Fibroblast of skin of right quadriceps (primary cell): ENCODE measurements at places on chromosomes 12 and 14.

GRCh38 chr12:81187686-81188085 is 109.8 kb downstream of the ACSS3 start:
- no peak for DNase-seq

DNA sequence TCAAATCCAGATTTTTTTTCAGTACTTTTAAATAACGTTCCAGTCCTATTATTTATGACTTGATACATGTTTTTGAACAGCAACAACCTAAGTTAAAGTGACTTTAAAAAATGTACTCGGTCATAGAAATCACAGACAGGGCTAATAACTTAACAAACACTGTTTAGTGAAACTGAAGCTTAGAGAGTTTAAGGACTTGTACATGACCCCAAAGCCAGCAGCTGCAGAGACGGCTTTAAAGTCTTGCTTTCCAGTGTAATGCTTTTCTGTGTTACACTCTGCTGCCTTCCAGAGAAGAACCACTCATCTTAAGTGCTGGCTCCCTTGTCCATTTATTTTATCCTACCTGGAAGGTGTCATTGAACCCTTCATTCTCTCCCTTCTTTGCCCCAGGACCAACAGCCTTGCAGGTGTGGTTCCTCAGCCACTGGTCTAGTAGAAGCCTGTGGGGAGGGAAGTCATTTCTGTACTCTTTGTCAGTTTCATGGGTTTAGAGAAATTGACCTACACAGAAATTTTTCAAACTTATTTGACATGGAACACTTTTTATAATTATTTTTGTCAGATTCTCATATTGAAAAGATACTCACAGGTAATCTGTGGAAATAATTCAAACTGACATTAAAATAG is 60.9 kb downstream of the NAV3 start:
- DNase-seq, result no peak

DNA sequence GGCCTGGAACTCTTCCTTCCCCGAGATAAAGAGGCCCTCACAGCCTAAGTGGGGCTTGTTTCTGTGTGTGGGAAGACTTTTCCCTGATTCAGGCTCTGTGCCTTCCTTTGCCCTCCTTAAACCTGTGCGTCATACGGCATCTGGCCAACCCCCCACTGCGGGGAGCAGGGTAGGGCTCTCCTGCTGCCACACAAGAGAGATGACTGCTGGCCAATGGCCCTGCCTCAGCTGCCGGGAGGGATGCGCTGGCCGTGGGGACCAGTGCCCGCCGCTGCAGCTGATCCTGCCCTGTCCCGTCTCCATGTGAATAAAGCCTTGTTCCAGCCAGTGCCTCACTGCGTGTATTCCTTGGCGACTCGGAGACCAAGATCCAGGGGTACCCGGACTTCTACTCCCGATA is 42.5 kb upstream of the BEGAIN start:
- DNase-seq, result no peak

DNA sequence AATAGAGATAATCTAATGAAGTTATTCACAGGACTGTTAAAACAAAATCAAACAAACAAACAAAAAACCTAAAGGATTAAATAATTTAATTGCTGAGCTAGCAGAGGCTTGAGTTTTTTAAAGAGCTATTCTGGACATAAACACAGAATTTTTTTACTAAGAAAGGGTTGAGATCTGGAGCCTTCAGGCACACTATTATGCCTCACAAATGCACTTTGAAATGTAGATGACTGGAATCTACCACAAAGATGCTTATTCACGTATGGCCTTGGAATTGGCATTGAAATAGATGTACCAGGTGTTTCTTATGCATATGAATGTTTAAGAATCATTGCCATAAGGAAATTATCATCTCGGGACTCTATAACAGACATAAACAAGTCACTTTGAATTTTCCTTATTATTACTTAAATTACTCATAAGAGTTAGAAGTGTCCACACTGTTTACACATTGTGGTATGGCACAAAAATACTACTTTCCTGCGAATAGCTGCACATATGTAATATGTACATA is 21.6 kb downstream of the PUS7L start:
- peak; percentile 7 for DNase-seq

GRCh38 chr12:120855823-120856588 is 48.2 kb downstream of the SPPL3 start:
- DNase-seq, result no peak

GRCh38 chr14:55071870-55072640 is 20.6 kb downstream of the MAPK1IP1L start:
- DNase-seq, result peak; percentile 85

GRCh38 chr12:12323591-12323990 is 26.5 kb downstream of the MANSC1 start:
- DNase-seq, result peak; percentile 88

DNA sequence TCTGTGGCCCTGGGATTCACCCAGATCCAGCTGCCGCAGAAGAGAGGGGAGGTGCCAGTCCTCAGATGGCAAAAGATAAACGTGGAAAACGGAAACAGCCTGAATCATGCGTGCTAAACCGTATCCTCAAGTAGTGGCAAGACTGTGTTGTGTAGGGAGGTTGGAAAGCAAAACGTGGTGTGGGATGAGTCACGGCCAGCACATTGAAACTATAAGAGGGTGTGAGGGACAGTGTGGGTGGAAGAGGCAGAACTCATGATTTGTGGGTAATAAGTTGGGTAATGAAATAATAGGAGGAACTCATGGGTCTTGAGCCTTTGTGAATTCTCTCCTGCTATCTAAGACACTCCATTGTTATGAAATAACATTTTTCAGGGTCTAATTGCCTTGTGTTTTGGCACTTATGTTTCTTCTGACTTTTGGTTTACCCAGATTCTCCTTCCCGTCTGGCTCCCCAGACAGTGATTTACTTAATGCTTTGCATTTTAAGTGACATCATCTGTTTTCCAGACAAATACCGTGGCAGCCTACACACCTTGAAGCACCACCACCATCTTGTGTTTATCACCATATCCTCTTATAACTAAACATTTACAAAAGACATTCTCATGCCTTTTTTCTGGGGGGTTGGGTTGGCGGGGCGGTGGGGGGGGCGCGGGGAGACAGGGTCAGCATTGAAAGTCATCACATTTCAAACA is 62.3 kb upstream of the PTCSC3 start:
- peak; percentile 7 for DNase-seq

- peak; percentile 57 for DNase-seq
Measured at GRCh38 chr12:64610079-64610659, at the start of gene RASSF3. TSS of gene RASSF3 (plus strand) at chr12:64610495. CDS start at chr12:64610633, 138 bp downstream.

DNA sequence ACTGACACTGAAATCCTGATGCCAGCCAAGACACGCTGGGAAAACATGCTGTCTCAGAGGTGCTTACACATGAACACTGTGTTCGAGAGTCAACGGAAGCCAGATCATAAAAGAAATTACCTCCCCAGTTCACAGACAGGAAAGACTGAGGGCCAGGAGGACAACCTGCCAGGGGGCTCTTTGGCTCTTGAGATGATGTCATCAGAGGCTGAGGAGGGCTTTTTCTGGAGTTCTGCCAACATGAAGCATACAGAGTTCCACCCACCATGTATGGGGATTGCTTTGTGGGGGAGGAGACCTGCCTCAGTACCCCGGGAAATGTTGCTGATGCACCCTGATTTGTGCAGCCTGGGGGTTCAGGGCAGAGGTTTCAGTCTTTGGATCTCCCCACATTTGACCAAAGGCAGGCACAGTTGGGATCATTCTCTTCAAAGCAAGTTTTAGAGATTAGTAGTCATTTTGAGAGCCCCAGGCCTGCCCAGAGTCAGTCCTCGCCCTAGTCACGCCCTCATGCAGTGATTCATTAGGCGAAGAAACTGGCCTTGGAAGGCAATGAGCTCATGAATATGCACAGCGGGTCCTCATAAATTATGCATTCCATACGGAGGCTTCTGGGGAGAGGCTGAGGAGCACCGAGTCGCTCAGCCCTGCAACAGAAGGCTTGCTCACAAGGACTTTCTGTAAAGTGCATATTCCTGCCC is 34.9 kb upstream of the EML1 start:
- peak; percentile 97 for DNase-seq

- peak; percentile 5 for DNase-seq
Measured at GRCh38 chr14:56580221-56580711, 668 bp downstream of the TMEM260 start.

DNA sequence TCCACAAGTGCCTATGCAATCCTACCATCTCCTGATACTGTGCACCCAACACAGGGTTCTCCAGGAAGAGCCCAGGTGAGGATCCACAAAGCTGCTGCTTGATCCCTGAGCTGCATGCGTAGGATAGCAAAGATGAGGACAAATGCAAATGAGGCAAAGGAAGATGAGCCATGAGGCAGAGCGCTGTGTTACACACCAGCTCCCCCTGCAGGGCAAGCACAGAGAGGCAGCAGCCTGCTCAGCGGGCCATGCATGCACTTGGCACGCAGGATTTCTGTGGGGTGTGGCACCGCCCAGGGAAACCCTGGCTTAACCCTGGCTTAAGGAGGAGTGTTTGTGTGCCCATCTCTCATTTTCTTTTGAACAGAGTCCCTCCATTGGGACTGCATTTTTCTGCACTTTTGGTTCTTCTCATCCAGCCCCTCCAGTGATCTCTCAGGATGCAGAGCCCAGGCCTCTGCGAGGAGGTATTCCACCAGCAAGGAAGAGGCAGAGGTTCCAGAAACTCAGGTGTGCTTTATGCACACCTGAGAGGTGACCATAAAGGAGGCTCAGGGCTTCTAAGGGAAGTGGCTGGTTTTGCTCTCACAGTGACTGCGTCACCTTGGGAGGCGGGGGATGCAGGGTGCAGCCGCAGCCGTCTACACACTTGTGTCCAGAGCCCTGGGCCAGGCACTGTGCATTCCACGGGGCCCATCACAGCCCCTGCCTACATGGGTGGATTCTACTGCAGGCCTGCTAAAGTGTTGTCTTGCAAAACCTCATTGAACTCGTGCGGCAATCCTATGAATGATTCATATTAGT is 973.3 kb upstream of the TMEM132C start:
- peak; percentile 65 for DNase-seq

- peak; percentile 37 for DNase-seq
Measured at GRCh38 chr14:22200977-22201605, 387.9 kb downstream of the DAD1 start.

- DNase-seq, result no peak
Measured at GRCh38 chr12:25449007-25449406, 104.1 kb downstream of the LMNTD1 start.

DNA sequence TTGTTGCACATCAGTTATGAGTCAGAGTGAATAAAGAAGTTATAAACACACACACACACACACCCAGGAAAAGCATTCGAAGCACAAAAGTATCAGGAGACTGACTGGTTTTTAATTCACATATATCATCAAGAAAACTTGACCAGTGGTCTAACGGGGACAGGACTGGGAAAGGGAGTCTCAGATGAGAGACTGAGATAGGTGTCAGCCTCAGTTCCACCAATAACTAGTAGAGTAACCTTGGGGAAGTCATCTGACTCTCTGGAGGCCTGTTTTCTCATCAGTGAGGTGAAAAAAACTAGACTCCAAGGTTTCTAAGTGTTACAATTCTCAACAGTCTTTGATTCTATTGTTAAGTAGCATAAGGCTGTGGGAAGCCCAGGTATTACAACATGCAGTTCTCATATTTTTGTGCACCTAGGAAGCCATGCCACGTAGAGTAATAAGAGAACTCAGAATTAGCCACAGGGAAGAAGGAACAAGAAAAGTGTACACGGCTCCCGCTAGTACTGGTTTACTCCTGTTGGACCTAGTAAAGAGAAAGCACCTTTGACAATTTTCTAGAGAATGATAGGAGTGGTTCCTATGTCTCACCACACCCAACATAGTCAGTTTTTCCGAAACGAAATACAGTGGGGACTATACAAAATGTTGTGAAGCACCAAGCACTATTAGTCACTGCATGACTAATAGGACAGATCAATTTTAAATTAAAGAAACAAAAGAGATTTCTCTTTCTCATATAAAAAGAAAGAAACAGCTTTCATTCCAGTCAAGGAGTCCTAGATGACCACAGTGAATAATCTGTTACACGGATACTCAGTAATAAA is 5.0 kb downstream of the PPTC7 start:
- peak; percentile 81 for DNase-seq

- no peak for DNase-seq
Measured at GRCh38 chr14:33716921-33717320, 234.0 kb downstream of the EGLN3 start.

GRCh38 chr12:111557271-111558106 is 41.6 kb downstream of the ATXN2 start:
- DNase-seq, result peak; percentile 59

- DNase-seq, result no peak
Measured at GRCh38 chr12:10601860-10602259, 11.5 kb downstream of the MAGOHB start.

DNA sequence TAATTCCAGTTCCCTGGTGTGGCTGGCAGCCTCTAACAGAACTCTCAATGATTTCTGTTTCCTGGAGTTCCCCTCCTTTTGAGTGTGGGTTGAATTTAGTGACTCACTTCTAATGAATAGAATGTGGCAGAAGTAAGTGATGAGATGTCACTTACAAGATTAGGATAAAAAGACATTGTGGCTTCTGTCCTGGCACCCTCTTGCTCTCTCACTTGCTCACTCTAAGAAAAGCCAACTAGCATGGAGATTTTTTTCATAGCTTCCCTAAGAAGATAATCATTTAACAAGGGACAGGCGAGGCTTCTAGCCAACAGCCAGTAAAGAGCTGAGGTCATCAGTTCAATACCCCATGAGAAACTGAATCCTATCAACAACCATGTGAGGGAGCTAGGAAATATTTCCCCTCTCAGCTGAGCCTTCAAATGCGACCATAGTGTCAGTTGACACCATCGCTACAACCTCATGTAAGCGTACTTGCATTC is 156.7 kb downstream of the TMTC3 start:
- peak; percentile 82 for DNase-seq

GRCh38 chr12:95118138-95118787 is 44.8 kb upstream of the NR2C1 start:
- DNase-seq, result peak; percentile 94

- no peak for DNase-seq
Measured at GRCh38 chr14:32940066-32940651, 1.5 kb downstream of the NPAS3 start.

GRCh38 chr14:22955702-22956569 is 954 bp downstream of the HAUS4 start:
- DNase-seq, result no peak

DNA sequence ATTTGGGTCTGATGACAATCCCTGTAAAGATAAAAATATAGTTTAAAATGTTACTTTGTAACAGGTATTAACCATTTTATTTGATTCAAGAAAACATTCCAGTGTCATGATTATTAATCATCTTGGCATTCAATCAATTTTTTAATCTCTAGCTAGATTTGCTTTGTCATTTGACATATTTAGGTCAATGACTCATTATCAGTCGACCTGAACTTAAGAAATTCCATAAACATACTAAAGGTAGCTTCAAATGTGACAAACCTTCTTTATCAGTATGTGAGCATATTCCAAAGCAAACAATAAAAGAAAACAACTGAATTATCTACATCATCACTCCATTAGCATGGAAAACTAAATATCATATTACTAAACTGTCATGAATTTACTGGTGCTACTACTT is 50.8 kb upstream of the CDKL1 start:
- DNase-seq, result peak; percentile 18
